ENCODE measurements at places on chromosomes 2 and 18.
A peak's percentile ranks its signal among the peaks of the same experiment; 100 is the strongest.

GRCh38 chr2:198930170-198930569 lies 527.6 kb downstream of the SATB2 start:
- no peak for DNase-seq

GRCh38 chr18:6837904-6838303 lies 108.4 kb downstream of the ARHGAP28 start:
- DNase-seq, result no peak

DNA sequence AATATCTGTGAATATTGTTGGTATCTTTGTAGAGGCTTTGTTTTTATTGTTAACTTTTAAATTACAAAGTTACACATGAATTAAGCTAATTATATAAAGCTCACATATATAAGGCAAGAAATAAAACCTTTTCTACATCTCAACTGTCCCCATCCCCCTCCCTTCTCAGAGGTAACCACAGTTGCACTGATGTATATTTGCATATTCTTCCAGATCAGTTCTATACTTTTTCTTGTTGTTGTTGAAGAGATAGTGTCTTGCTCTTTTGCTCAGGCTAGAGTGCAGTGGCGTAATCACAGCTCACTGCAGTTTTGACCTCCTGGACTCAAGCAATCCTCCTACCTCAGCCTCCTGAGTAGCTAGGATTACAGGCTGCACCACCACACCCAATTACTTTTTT lies 36.0 kb upstream of the CDC42EP3 start:
- DNase-seq, result no peak

DNA sequence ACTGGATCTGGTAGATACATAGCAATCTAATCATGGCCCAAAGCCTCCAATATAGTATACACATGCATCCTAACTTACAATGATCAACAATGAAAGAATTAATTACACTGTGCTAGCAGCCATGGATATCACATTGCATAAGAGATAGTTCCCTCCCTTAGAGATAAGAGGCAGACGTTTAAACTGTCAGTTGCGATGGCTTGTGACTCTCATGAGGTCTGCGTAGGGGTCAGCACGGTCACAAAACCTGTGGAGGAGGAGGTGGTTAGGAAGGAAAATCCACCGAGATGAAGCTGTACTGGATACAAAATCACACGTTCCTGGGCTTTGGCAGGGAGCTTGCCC lies 800 bp upstream of the RALB start:
- no peak for DNase-seq

DNA sequence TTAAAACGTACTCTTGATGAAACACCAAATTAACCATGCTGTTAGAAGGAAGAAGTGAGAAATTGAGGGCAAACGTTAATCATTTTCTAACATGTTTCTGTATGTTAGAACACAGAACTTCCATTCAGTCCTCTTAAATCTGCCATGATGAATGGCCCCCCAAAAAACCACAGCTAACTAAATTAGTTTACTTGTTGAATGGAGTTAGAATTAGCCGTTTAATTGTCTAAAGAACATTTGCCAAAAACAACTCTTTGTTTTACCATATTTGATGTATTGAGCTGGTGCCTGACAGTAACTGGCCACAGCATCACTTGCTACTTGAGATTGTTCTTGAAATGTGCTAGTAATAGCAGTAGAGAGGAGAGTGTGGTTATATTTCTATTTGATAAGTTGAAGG lies 12.7 kb downstream of the CCNYL1 start:
- no peak for DNase-seq

- DNase-seq, result no peak
These were observed 118.6 kb downstream of the INHBB start for GRCh38 chr2:120464448-120464931.

GRCh38 chr2:165624470-165624800 lies 154.9 kb downstream of the CSRNP3 start:
- DNase-seq, result peak; percentile 16

- no peak for DNase-seq
These were observed 15.4 kb upstream of the DTNA start for GRCh38 chr18:34694591-34695165.

GRCh38 chr2:34602262-34602661 lies 1003.2 kb upstream of the FAM98A start:
- no peak for DNase-seq

- no peak for DNase-seq
These were observed 666.4 kb upstream of the ZEB2 start for GRCh38 chr2:145186303-145186702.

- DNase-seq, result no peak
These were observed 45.4 kb upstream of the DLX2 start for GRCh38 chr2:172147944-172148650.

GRCh38 chr18:33957707-33958106 lies 267.0 kb downstream of the NOL4 start:
- no peak for DNase-seq

DNA sequence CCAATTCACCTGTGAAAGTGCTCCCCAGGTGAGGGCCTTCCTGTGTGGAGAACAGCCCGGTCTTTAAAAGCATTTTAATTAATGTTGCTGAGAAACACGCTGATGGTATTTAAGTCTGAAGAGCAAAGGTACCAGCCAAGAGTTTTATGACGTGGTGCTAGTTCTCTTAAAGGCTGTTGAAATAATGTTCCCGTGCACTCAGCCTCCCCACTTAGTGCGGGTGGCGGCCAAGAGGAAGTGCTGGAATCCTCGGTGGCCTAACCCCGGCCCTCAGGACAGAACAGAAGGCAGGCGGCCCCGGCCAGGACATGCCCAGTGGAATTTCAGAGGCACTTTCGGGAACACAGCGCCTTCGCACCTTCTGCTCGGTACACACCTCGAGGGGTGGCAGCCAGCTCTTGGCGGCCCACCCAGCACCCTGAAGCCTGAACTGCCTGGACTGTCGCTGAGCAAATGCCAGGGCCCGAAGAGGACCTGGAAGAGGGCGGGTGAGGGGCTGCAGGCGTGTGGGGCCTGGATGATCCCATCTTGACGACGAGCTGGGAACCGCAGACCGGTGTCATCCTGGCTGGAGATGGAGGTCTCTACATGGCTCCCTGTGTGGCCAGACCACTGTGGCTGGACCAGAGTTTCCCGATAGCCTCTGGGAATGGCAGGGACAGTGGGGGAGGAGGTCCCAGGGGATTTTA lies 142.9 kb downstream of the ASB1 start:
- no peak for DNase-seq

DNA sequence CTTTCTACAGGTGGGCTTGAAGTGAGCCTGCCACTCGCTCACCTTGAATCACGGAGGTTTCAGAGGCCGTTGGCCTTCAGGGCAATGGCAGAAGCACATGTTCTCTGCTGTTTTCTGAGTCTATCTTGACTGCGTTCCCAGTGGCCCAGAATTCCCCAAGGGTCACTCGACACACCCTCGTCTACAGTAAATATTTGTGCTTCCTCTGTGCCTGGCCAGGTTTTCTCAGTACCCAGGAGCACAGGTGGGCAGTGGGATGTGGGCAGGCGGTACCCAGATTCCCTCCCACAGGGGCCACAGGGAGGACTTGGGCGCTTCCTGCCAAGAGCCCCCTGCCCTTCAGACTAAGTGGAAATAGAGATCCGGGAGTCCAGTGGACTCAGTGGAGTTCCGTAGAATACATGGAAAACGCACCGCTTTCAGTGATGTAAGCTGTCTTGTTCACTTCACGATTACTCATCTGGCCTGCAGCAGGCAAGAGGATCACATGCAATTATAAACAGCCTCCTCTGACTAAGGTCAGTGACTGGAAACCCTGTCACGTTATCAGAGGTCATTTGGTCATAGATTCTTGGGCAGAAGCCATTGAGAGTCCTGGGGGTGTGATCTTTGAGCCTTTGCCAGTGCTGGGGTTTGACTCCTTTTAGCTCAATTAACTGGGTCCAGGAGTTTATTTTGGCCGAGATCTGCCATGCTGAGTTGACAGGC lies 179.8 kb downstream of the NEDD4L start:
- peak; percentile 17 for DNase-seq

DNA sequence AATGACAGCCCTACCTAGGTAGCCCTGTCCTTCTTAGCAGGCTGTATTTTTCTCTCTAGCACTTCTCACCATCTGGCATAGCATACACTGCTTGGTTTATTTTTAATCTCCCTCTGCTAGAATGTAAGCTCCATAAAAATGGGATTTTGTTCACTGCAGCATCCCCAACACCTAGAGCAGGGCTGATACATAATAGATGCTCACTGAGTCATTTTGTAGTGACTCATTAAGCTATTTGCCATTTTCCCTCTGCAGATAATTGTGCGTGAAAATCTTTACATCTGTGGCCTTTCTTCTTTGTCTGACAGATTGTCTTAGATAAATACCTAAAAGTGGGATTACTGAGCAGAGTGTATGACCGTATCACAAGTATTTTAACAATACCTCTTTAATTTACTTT lies 82.5 kb downstream of the CERS6 start:
- no peak for DNase-seq

GRCh38 chr2:164797627-164798026 lies 44.0 kb downstream of the COBLL1 start:
- no peak for DNase-seq

DNA sequence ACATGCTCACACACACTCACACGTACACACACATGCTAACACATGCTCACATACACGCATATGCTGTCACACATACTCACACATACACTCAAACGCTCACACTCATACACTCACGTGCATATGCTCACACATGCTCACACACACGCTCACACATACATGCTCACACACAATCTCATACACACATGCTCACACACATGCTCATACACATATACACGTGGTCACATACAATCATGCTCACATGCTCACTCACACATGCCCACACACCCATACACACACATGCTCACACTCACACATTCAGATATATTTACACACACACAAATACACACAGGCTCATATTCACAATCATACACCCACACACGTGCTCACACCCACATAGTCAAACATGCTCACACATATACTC lies 17.5 kb upstream of the SALL3 start:
- no peak for DNase-seq

DNA sequence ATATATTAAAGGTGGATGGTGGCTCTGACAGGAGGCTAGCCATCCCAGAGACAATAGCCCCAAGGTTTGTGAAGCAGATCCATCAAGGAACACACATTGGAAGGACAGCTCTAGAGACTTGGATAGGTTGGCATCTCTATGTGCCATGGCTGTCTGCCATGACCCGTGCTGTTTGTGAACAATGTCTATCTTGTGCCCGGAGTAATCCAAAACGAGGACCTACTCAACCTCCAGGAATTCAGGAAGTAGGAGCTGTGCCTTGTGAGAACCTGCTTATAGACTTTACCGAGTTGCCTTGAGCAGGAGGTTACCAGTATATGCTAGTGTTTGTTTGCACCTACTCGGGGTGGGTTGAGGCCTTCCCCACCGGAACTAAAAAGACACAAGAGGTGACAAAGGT lies 43.1 kb upstream of the SELENOI start:
- no peak for DNase-seq

DNA sequence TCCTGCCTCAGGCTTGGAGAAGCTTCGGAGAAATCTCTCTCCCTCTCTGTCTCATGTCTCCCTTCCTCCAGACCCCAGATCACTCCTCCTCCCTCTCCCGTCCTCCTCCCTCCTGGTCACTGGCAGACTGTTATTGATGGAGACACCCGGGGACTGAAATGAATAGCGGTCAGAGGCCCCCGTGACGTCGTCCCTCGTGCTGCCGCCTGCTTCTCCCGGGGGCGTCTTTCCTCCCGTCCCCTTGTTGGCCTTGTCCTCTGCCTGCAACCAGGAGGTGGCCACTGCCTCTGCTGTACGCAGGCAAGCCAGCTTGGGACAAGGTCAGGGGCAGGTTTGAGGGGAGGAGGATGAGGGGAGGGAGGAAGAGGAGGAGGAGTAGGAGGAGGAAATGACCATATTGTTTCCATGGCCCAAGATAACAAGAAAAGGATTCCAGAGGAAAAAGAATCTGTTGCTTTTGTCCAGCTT lies 78.2 kb downstream of the CELF4 start:
- DNase-seq, result no peak

DNA sequence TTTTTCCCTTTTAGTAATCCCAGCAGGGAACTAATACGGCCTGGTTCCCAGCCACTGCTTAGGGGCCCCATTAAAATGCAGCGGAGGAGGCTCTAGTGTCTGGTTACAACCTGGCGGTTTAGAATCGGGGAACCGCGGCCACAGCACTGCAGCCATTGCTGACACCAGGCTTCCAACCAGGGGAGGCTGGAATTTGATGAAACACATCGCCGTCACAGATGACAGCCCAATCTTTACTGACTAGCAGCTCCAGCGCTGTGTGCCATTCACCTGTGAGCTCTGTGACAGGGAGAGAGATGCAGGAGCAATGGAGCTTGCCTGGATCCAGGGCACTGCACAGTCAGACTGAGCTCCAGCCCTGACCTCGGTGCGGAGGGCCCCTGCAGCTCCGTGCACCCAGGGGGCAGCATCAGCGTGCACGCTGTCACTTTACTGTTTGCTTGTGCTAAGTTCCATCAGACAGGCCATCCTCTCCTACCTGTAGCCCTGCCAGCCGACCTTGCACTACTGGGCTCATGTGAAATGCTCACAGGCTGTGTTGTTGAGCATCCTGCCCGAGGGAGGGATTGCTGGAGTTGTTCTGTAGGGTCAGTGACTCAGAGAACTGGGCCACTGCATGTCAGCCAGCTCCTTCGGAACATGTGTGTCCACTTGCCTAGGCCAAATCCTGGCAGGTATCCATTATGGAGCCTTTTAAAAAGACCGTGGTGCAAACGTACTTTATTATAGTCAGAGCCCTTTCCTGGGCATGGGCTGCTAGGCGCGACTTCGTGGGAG lies 203.5 kb downstream of the SEPTIN10 start:
- no peak for DNase-seq

DNA sequence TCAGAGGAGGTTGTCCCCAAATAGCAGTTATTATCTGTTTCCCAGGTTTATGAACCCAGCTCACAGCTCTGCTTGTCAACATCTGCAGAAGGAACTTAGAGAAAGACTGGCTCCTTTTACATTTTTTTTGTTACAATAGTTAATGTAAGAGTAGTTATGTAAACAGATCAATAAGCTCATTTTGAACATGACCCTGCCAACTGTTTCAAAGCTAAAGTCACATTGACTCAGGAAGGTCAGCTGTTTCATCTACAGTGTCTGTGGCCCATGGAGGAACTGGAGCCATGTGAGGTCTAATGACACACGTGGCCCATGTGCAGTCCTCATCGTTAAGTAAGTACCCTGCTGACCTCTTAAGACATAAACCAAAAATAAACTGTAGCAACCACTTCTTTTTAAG lies 97.1 kb downstream of the SH3RF3 start:
- DNase-seq, result no peak

- no peak for DNase-seq
These were observed 16.0 kb downstream of the ASPRV1 start for GRCh38 chr2:69945441-69945840.

GRCh38 chr18:42719221-42719620 lies 396.3 kb downstream of the RIT2 start:
- no peak for DNase-seq

DNA sequence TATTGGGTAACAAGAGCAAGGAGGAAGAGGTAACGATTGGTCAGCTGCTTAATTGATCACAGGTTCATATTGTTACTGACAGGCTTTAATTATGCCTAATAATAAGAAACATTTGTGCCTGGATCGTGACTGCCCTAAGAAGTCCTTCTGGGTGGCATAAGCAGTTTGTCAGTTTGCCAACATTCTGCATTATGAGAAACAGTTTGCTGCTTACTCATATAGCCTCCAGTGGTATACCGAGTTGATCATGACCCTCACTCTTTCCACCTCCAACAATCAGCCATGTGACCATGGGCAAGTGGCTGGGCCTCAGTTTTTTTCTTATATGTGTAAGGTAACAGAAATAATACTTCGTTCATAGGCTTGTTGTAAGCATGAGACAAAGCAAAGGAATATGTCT lies 96.6 kb upstream of the CABLES1 start:
- no peak for DNase-seq

- DNase-seq, result no peak
These were observed 63.9 kb downstream of the LRRFIP1 start for GRCh38 chr2:237691029-237691907.

- DNase-seq, result no peak
These were observed 811 bp downstream of the ADD2 start for GRCh38 chr2:70767079-70767698.
